Myocyte (in vitro differentiated cells): ENCODE measurements at places on chromosomes 6 and 20. TPM values are rescaled to one million over a fixed set of nuclear protein-coding genes. Genes with fewer than 3 reads are reported as not detected.

The OR2H1 gene
- not detected in 2 replicates for total RNA-seq

The IL20RA gene
- total RNA-seq = 6.4 and 6.7 TPM in 2 replicates

The LAMA2 gene
- 121 and 137 TPM in 2 replicates for total RNA-seq

The CLVS2 gene
- total RNA-seq = not detected in 2 replicates

The SLC24A3 gene
- 0.03 and 0.16 TPM in 2 replicates for total RNA-seq

The BANF2 gene
- not detected in 2 replicates for total RNA-seq

GRCh38 chr20:44306927-44307326 lies 4.1 kb downstream of the FITM2 start:
- DNase-seq = no peak

DNA sequence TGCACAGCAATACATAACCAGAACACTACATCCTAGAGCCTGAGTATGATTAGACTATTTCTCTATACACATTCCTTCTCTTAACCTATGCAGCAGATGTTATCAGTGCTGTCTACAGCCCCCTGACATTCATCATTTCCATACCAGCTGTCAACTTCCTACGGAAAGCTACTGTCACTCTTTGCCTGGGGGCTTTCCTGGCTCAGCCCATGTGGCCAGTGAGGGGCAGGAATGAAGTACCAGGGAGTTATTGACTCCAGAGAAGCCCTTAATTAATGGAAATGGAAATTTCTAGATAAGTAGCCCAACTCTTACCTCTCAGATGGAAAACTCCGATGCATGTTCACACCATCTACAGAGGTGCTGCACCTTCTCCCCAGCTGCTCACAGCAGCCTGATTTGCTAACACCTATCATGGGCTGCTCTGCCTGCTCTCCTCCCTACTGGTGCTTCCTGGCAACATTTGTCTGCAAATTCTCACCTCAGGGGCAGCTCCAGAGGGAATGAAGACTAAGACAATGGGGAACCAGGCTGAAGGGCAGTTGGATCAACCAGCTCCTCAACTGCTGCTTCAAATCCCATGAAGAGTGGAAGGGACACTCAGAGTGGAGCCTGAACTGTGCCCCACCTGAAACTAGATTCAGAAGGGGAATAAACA lies 59.6 kb downstream of the LINC00237 start:
- no peak for DNase-seq

DNA sequence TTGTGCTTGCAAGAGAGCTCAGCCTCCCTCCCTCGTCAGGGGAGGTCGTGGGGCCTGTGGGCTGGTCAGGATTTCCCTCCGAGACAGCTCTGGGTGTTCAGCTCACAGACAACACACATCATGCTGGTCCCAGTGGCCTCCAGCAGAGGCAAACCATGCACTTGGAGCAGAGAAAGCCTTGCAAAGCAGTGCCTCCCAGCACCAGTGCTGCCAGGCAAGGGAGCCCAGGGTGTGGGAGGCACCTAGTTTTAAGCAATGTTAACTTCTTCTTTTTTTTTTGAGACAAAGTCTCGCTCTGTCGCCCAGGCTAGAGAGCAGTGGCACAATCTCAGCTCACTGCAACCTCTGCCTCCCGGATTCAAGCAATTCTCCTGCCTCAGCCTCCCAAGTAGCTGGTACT lies 34.0 kb upstream of the INSM1 start:
- no peak for DNase-seq

DNA sequence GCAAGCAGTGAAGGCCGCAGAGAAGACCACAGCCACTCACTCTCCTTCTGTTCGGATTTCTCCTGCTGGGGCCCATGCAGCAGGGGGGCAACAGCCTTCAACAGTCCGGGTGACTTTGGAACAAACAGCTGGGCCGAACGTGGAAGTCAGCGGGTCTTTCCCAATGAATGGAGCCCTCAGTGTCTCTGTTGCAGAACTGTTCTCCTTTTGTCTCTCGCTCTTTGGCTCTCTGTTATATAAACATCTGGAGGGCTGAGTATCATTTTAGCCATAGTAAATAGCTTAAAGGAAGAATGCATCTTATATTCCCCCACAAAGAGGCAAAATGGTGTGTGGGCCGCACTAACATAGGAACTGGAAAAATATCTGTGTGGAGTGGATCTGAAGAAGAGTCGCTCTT lies 136.7 kb upstream of the RALGAPA2 start:
- no peak for DNase-seq

DNA sequence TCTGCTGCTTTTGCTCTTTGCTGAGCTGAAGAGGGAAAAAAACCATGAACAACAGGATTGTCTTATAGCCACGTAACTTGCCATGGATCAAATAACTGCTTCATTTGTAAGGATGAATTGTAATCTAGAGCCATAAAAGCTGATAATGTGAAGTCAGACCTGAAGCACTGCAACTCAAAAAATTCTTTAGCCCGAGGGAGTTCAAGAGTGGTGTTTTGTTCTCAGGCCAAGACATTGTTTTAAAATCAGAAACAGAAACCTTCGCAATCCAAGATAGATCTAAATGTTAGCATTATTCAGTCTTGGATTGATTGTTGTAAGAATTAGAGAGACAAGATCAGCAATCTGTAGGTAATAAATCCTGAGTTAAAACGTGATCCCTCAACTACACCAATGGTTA lies at the start of gene TRAPPC3L:
TSS of gene TRAPPC3L (minus strand) at position 34 of the 400 bp plus-strand sequence. CDS start 170 bp downstream, outside the sequence.
- no peak for DNase-seq

DNA sequence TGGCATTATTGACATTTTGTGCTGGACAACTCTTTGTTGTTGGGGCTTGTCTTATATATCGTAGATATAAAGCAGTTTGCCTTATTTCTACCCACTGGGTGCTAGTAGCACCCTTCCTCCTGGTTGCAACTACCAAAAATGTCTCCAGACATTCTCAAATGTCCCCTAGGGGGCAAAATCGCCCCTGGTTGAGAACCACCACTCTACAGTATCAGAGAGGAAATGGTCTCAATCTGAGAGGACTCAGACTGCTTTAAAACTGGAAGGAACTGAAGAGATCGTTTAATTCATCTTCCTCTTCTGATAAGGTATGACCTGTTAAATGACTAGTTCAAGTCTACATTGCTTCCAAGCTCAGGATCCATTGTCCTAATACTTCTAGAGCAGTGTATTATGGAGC lies 14.9 kb downstream of the SH3BGRL2 start:
- DNase-seq = no peak

DNA sequence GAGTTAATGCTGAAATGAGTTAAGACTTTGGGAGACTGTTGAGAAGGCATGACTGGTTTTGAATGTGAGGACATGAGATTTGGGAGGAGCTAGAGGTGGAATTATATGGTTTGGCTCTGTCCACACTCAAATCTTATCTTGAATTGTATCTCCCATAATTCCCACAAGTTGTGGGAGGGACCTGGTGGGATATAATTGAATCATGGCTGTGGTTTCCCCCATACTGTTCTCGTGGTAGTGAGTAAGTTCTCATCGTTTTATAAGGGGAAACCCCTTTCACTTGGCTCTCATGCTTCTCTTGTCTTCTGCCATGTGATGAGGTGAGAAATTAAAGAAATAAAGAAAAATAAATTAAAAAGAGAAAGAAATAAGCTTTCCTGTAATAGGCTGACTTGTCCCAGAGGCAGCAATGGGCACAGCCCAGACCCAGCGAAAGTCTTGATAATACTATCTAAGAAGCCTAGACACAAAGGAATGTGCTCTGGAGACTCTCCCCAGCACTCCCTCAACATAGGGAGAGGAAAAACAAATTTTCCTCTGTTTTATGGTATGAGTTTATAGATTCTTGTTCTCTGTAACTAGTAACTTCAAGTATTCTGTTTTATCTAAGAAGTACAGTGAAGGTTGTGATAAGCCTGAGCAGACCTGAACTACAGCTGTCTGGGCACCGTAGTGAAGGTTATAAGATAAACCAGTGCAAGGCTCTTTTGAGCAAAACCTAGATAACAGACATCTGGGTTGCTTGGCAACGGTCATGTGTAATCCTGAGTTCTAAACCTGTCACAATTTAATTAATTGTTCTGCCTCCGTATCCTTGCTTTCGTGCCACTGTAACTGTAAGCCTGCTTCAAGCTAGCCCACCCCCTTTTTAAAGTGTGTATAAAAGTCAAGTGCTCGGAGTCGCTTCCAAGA lies 88.9 kb upstream of the ECI2 start:
- DNase-seq = no peak

GRCh38 chr20:16423311-16424212 lies 149.7 kb downstream of the KIF16B start:
- peak; percentile 22 for DNase-seq

DNA sequence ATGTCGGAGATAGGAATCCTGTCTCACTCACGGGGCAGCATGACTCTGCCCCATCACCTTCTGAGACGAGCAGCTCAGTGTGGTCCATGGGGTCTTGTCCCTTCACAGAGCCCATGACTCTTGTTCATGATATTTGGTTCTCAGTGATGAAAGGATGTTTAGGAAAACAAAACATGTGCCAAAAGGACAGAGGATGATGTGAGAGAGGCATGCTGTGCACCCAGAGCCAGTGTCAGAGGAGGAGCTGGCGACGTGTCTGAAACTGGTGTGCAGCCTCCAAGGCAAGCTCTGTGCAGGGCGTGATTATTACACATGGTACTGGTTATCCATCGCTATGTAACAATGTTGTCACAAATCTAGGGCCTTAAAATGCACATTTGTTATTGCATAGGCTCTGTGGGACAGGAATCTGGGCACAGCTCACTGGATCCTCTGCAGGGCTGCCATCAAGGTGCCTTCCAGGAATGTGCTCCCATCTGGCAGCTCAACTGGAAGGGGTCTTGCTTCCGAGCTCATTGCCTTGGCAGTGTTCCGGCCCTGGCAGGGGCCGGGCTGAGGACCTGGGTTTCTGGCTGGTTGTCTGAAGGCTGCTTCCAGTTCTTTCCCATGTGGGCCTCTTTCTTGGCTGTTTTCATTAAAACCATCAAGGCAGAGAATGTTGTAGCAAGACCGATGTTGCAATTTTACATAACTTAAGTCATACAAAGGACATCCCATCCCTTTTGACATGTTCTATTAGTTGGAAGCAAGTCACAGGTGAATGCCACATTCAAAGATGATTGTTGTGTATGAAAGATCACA lies 175.4 kb downstream of the ERMARD start:
- no peak for DNase-seq

- peak; percentile 78 for DNase-seq
These were observed 194.5 kb upstream of the CDYL start for GRCh38 chr6:4581468-4582385.

DNA sequence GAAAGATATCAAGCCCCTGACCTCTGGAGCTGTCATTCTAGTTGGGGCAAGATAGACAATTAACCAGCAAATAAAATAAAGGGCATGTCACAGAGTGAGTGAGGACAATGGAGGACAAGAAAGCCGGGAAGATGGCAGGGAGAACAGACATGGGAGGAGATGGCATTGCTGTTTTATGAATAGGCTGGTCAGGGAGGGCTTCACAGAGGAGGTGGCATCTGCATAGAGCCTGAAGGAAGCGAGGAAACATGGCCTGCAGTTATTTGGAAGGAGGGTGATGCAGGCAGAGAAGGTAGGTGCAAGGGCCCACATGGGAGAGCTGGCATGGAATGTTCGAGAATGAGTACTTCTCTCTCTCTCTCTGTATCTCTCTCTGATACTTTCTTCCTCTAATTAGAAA lies 63.7 kb downstream of the EFCAB8 start:
- no peak for DNase-seq

- no peak for DNase-seq
These were observed 300.5 kb downstream of the PLCB1 start for GRCh38 chr20:8432435-8433148.

DNA sequence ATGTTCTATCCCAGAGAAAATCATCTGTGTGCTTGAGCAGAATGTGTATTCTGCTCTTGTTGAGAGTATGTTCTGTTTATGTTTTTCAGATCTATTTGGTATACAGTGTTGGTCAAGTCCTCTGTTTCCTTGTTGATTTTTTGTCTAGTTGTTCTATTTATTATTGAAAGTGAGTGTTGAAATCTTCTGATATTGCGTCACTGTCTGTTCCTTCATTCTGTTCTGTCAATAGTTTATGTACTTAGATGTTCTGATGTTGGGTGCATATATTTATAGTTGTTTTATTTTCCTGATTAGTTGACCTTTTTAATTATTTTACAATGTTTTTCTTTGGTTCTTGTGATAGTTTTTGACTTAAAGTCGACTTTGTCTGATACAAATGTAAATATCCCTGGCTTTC lies 458.7 kb upstream of the HSF2 start:
- DNase-seq = no peak

DNA sequence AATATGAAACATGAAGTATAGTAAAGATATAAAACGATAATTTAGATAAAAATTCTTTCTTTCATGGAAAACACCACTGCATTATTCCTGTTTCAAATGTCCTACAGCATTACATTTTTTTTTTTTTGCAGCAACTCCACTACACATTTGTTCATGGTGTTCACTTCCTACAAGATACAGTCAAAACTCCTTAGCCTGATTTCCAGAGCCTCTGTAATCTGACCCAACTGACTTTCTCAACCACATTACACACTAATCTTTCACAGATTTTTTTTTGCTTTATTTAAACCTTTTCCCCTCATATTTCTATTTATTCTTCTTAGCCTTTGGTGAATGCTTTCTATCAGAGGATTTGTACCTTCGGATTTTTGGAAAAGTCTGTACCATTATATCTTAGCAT lies 176.5 kb upstream of the PDE7B start:
- no peak for DNase-seq

DNA sequence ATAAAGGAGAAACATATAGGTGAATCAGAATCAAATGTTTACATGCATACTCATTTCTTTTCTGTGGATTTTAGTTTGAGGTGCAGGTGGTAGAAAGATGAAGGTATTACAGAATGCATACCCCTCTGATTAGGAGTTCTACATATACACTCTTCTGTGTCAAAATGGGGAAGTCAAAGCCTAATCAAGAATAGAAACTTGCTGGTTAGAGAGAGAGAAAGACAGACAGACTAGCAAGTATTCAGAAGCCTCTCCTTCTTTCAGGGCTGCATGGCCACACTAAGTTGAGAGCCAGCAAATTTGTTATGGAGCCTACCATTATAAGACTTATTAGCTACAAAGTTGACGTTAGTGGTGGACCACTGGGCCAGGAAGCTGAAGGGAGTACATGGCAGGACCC lies 358.3 kb upstream of the EYS start:
- no peak for DNase-seq

GRCh38 chr20:45489083-45489531 lies 19.6 kb downstream of the WFDC2 start:
- DNase-seq = peak; percentile 14

DNA sequence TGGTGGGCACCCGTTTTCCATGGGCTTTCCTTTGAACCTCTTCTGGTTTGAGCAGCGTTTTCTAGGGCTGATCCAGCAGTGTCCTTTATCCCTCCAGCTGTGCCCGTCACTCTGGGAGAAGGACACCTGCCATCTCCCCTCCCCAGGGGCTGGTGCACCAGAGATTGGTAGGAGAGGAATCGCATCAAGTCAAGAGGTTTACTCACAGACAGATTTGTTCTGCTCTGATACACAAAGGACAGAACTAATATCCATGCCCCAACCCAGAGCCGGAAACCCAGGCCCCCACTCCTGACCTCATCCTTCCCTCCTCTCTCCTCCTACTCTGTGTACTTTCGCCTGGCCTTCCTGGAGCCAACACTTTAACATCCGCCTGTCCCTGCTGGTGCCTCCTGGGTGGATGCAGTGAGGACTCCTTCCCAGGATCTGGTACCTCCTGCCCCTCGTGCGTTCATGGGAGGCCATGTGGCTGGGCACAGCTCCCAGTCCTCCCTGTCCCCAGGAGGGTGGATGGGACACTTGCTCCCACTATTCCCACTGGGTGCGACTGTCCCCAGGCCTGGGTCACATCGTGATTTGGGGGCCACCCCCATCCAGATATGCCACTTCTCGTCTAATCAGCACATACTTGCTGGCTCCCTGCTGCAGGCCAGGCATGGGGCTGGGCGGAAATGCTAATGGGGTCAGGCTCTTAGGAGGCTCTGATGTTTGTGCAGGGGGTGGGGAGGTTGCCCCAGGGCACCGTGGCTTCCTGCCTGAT lies 286.3 kb downstream of the CDH4 start:
- no peak for DNase-seq

GRCh38 chr20:3190681-3191111 lies 13.8 kb downstream of the DDRGK1 start:
- DNase-seq = no peak
